ENCODE measurements at places on chromosomes 5 and 9.
A peak's percentile ranks its signal among the peaks of the same experiment; 100 is the strongest.

DNA sequence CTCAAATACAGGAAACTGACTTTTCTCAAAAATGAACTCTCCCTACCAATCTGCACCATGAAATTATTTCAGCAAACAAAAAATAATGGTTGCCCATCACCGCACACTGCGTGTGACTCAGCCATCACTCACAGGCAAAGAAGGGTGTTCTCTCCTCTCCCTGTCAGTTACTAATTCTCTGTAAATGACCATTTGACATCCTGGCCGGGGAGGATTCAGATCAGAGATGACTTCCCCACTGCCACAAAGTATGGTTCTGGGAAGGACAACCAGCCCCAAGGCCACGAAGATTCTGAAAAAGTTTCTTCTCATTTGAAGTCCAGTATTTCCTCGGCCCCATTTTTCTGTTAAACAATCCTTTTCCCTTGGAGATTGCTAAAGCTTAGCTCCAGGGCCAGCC is 199.4 kb downstream of the AUH start:
- peak; percentile 43 for DNase-seq

GRCh38 chr9:35686222-35687203 is 3.2 kb downstream of the TPM2 start:
- peak; percentile 78 for DNase-seq

DNA sequence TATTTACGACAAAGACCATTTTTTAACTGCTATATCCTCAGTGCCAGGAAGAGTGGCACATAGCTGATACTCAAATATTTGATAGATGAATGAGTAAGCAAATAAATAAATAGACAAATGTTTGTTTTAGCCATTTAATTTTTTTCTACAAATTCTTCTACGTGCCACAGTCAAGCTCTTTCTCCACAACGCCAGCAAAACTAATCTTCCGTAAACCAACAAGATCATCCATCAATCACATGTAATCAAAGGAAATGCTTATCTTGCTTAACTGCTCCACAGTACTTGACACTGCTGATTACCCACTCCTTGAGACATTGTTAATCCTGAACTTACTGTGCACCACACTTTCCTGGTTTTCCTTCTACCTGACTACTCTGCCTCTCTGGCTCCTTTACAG is 136.7 kb downstream of the EDIL3 start:
- DNase-seq = no peak

DNA sequence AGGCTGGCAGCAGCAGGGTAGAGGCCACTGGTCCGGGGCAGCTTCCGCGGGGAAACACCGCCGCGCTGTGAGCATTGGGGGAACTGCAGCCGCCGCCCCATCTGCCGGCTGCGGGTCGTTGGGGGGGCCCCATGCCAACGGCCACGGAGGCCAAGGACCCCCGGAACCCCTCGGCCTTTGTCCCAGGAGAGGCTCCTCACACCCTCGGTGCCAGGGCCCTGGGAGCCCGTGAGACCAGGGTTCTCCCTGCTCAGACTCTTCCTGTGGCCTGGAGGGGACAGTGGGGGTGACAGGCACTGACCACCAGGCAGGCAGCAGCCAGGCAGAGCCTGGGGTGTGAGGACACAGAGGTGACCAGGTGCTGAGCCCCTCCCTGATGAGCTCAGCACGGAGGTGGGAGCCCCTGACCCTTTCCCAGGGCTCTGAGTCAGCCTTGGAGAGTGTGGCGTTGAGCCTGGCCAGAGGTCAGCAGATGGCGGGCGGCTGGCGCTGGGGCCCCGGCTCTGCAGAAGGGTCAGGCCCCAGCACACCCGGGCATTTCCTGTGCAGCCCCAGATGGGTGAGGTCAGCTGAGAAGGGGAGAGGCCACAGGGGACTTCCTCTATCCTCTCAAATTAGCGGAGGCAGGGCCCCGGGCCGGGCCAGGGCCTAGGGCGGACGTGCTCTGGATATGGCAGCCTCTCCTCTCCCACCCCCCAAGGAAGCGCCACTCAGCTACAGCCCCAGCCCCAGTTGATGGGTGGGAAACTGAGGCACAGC is 17.9 kb upstream of the EGFL7 start:
- DNase-seq = no peak

GRCh38 chr9:69433392-69433791 is 108.4 kb downstream of the ENTREP1 start:
- DNase-seq = peak; percentile 56

DNA sequence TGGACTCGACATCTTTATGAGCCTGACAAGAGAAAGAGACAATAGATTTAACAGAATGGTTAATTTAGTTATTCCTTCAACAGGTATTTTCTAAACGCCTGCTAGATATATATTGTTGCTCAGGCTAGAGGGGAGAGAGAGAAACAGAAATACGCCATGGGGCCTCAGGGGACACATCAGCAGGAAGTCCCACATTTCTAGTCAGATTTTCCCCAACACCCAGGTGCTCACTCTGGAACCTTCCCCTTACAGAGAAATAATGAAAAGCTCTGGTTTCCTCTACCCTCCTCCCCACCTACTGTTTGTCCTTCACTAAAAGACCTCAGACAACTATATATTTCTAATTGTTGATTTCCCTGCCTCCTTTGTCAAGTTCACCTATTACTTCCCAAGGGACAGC is 130.3 kb upstream of the TBC1D2 start:
- no peak for DNase-seq

DNA sequence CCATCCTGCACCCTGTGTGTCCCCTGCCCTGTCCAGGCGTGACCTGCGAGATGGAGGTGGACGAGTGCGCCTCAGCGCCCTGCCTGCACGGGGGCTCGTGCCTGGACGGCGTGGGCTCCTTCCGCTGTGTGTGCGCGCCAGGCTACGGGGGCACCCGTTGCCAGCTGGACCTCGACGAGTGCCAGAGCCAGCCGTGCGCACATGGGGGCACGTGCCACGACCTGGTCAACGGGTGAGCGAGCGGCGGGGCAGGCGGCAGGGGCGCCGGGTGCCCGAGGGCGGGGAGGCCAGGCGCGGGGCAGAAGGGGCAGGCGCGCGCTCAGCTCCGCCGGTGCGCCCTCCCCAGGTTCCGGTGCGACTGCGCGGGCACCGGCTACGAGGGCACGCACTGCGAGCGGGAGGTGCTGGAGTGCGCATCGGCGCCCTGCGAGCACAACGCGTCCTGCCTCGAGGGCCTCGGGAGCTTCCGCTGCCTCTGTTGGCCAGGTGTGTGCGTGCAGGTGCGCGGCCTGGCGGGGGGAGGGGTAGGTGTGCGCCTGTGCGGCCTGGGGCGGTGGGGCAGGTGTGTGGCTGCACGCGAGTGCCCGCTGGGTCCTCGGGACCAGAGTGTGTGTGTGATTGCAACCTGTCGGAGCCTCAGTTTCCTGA is 10.0 kb downstream of the CRB2 start:
- no peak for DNase-seq

Measured in GM23248 (cell line).